Esophagus squamous epithelium (tissue), 5 donors: ENCODE measurements at places on chromosomes 1 and 21. TPM values are rescaled to one million over a fixed set of nuclear protein-coding genes. Genes with fewer than 3 reads are reported as not detected.
A peak's percentile ranks its signal among the peaks of the same experiment; 100 is the strongest.

Gene TNFRSF9
- 0.15 TPM for total RNA-seq

Gene MSH4
- total RNA-seq: not detected

Gene CATSPERE
- 2.7 TPM for total RNA-seq

Gene FAM167B
- total RNA-seq: 1.7 TPM

Gene HTR6
- not detected for total RNA-seq

DNA sequence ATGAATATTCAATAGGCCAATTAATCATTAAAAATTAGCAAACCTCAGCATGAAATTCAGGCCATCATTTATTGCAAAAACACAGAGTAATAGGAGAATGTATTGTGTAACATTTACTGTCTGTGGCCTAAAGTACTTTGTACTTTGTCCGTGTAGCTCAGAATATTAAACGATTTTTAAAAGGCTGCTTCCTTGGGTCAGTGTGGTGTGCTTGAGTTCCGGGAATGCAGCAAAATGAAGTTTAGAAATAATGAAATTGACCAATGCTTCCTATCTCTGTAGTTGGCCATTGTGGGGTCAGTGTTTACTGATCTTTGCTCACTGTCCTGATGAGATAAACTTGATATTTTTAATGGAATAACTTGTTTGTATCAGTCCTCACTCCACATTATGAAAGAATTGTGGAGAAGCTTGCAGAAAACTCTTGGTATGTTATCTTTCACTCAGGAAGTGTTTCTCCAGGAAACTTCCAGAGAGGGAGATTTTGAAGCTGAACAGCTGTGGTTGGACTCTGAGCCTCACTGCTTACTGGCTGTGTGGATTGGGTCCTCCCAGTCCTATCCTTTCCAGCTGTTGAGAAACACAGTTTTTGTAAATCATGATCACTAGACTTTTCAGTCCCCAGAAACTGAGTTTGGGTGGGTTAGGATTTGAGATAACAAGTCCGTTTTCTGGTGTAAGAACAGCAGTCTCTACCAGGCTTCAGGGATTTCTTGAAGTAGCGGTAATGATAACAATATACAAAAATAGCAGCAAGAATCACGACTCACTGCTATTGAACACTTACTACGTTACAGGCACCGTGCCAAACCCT, 19.2 kb upstream of the MTARC1 start:
- peaks cover 17% of the 10 kb centered on the region for H3K4me1 ChIP-seq
- no peaks in the 10 kb centered on the region for H3K36me3 ChIP-seq
- no peak for DNase-seq
- H3K4me3 ChIP-seq: no peak overlapping the region

DNA sequence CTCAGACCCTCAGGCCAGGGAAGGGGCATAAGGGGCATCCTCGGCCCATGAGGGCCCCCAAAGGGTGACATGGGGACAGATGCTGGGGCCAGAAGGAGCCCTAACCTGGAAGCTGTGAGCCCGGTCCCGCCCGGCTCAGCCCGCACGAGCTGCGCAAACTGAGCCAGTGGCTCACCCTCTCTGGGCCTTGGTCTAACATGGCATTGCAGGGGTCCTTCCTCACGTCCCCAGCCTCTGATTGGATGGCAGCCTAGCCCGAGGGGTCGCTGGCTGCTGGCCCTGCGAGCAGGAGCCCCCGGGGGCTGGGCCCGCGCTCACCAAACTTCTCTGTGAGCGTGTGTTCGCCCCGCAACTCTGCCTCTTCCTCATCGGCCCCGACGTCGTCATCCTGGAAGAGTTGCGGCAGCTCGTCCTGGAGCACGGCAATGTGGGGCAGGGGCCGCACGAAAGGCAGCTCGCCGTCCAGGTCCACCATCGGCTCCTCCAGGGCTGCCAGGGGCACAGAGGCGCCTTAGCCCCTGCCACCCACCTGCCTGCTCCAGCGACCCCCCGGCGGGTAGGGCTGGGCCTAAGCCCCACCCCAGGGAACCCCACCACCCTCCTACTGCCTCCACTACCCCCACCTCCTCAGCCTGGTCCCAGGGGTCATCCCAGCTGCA, 54.4 kb downstream of the ARHGEF16 start:
- H3K27ac ChIP-seq: no peak overlapping the region
- peaks cover 8% of the 10 kb centered on the region for H3K4me1 ChIP-seq
- H3K4me3 ChIP-seq: no peak overlapping the region
- H3K27me3 ChIP-seq: no peaks in the 10 kb centered on the region

DNA sequence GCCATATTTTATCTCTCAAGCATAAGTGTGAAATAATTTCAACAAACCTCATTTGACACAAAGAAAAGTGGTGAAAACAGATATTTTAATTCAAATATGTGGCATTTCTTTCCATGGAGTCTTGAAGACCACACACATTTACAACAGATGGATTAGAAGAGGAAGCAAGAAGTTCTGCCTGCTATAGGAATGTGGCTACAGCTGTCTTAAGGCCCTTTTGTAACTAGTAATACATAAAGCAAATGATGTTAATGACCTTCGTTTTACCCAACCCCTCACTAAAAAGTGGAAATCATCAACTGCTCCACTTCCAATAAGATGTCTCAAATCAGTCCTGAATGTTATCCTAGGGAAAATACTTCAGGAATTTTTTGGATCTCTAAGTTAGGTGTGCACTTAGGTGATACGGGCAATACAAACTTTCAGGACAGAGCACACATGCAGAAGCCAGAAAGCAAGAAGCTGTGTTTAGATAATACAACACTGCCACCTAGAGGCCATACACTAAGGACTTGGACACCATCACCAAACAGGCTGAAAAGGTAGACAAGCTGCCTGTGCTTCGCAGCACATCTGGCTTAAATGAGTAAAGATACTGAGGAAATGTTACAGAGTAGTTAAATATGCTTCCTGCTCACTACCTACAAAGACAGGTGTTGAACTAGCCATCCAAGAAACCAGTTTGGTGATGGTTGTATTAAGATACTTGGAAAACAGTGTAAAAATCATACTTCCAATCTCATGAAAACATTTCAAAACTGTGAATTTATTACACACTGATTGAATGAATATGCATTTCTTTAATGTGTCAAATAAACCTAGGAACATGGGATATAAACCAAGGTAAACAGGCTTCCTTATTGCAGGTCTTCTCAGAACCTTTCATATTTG, 24.4 kb downstream of the RRAGC start:
- H3K4me3 ChIP-seq: no peak overlapping the region
- no peak overlapping the region for H3K27ac ChIP-seq
- H3K36me3 ChIP-seq: peaks cover 25% of the 10 kb centered on the region
- no peak for DNase-seq

DNA sequence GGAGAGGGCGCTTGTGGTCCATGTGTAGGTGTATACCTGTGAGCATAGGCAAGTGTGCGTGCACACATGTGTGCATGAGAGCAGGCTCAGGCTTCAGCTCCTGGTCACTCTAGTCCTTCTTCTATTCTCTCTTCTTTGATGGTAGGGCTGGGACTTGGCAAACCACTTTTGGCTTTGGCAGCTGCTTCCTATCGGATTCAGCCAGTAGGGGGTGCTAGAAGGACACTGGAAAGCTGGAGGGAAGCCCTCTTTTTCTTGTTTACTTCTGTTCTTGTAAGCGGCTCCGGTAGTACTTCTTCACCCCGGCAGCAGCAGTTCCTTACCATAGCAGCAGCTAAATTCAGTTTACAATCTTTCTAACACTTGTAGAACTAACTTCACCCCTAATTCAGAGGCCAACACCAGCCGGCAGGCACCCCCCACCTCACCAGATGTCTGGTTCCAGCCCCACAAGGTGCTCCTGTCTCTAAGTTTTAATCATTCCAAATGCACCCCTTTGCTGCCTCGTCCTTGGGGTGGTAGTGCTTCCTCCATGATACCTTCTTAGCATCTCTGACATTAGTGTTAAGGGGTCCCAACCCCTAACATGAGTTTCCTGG, 25.1 kb downstream of the NENF start:
- H3K27me3 ChIP-seq: no peaks in the 10 kb centered on the region
- no peaks in the 10 kb centered on the region for H3K36me3 ChIP-seq
- DNase-seq: no peak
- no peak overlapping the region for H3K4me3 ChIP-seq

DNA sequence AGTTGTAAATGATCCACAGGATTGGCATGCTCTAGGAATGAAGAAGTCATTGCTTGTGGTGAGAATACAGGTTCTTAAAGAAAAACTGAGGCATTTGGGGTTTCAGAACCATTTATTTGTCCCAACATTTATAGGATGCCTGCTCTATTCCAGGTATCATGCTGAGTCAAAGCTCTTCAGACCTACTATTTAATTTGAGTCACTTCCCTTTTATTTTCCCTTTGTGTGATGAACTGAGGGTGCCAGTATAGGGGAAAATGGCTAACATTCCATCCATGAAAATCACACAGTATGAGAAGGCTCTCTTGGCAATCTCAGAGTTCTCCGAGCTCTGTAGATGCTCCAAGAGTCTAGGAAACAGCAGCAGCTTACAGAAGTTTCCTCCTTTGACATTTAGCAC, 110.4 kb downstream of the RNF220 start:
- no peaks in the 10 kb centered on the region for H3K36me3 ChIP-seq
- DNase-seq: no peak
- no peak overlapping the region for H3K27ac ChIP-seq
- H3K4me1 ChIP-seq: no peaks in the 10 kb centered on the region
- H3K27me3 ChIP-seq: no peaks in the 10 kb centered on the region

DNA sequence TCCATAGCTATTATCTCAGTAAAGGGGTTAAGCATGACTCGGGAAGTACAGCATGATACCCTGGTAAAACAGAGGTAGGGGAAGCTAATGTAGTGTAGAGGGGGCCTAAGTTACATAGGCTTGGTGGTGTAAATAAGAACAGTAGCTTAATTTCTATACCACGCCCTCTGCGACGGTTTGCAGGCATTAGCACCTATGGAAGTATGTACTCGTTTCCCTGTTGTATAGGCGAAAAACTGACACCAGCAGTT, 470 bp upstream of the NAXE start:
- peaks cover 15% of the 10 kb centered on the region for H3K4me1 ChIP-seq
- peak overlapping the region; percentile 90 for H3K27ac ChIP-seq
- DNase-seq: no peak
- H3K4me3 ChIP-seq: peak overlapping the region; percentile 72
- no peaks in the 10 kb centered on the region for H3K27me3 ChIP-seq
- peaks cover 9% of the 10 kb centered on the region for H3K36me3 ChIP-seq

- H3K27me3 ChIP-seq: no peaks in the 10 kb centered on the region
- no peak overlapping the region for H3K4me3 ChIP-seq
- H3K4me1 ChIP-seq: peaks cover 22% of the 10 kb centered on the region
- H3K36me3 ChIP-seq: no peaks in the 10 kb centered on the region
Observed at GRCh38 chr1:110493059-110493699, 25.8 kb downstream of the KCNA10 start.

DNA sequence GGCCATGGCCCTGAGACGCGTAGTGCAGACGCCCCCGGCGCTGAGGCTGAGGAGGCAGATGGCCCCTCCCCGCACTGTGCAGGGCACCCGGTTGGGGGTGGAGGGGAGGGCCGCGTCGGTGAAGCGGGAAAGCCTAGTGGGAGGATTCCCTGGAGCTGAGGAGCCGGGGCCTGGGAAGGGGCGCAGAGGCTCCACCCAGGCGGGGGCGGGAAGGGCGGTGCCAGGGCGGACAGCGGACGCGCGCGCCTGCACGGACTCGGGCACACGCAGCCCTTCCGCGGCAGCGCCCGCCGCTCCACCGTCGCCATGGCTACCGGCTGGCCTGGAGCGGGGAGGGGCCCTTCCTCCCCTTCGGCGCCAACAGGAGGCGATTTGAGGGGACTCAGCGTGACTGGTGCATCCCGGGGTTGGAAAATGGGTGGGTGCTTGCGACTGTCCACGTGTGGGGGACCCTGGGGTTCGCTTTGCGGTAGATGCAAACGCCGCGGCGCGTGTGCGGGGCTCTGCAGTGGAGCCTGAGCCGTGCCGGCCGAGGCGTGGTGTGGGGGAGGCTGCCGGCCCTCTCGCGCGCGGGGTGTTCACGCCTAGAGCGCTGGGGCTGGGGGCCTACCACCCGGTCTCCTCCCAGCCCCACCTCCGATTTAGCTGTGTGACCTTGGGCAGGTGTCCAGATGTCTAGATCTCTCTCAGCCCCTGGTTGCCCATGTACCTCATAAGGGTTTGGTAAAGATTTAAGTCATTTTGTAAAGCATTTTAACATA, 35.1 kb downstream of the PTPRF start:
- H3K36me3 ChIP-seq: peaks cover 63% of the 10 kb centered on the region
- peak overlapping the region; percentile 87 for H3K27ac ChIP-seq
- H3K27me3 ChIP-seq: no peaks in the 10 kb centered on the region
- no peak for DNase-seq
- peaks cover 48% of the 10 kb centered on the region for H3K4me1 ChIP-seq

DNA sequence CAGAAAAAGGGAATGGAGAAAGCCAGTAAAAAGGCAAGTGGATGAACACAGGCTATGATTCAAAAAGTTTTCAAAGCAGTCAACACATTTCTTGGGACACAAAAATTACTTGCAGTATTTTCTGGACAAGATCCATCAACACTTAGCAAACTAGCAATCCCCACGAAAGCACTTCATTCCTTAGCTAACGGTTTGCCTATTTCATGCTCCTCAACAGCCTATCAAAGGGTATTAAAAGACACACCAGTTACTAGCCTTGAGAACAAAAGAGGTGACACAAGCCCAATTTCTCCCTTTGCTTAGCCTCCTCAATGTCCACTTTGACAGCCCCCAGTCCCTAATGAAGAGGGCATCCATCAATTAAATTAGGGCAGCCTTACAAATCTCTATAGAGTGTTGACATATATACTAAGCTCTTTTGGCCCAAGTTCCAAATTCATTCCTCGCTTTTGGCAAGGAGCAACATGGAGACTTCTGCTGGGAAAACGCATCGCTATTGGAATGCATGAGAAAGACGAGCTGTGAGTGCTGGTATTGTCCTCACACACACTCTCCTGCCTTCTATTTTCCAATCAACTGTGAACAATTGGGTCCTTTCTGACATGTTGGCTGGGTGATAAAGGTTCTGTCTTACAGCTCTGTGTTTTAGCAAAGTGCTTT, 180.0 kb downstream of the TNR start:
- no peak overlapping the region for H3K27ac ChIP-seq
- no peaks in the 10 kb centered on the region for H3K36me3 ChIP-seq
- no peaks in the 10 kb centered on the region for H3K27me3 ChIP-seq
- H3K4me1 ChIP-seq: no peaks in the 10 kb centered on the region

GRCh38 chr1:93474321-93474720, 26.4 kb downstream of the FNBP1L start:
- peaks cover 14% of the 10 kb centered on the region for H3K4me1 ChIP-seq
- no peaks in the 10 kb centered on the region for H3K27me3 ChIP-seq
- no peak overlapping the region for H3K27ac ChIP-seq
- H3K36me3 ChIP-seq: no peaks in the 10 kb centered on the region

GRCh38 chr1:57214951-57215575, 208.8 kb downstream of the DAB1 start:
- H3K4me3 ChIP-seq: no peak overlapping the region
- H3K36me3 ChIP-seq: no peaks in the 10 kb centered on the region
- H3K27me3 ChIP-seq: no peaks in the 10 kb centered on the region
- H3K27ac ChIP-seq: no peak overlapping the region

DNA sequence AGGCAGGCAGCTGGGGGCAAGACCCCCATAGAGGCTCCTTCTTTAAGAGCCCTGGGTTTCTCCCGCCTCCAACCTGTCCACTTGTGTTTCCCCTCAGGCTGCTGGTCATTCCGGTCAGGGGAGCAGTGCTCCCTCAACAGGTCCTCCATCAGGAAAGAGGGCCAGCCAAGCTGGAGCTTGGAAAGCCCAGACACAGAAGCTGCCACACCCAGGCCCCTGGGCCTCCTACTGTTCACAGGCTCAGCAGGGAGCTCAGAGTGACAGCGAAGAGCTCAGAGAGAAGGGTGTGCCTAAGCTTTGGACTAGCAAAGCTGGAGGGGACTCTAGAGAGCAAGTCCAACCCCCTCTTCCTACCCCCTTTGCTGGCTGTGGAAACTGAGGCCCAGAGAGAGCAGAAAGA, 10.3 kb upstream of the CDCP2 start:
- DNase-seq: no peak
- no peak overlapping the region for H3K27ac ChIP-seq
- H3K4me3 ChIP-seq: no peak overlapping the region
- H3K27me3 ChIP-seq: no peaks in the 10 kb centered on the region
